ENCODE measurements at places on chromosomes 5 and 9.
A peak's percentile ranks its signal among the peaks of the same experiment; 100 is the strongest.

DNA sequence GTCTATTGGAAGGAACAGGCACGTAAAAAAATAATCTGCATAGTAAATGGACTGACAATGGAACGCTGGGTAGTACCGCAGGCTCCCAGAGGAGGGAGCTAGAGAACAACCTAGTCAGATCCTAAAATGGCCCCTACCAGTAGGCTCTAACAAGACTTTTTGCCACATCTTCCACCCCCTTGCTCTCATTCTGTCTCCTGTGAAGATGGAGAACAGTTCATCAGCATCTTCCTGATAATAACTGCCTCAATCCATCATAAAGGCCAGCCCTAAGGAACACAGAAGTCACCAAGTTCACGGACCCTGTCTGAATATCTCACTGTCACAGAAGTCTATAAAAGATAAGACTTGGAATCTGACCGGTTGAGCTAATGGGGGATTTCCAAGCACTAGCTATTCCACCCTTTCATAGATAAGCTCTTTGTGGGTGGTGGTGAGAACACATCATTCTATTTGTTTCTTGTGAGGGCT is 133.4 kb downstream of the SLC1A3 start:
- peak; percentile 60 for DNase-seq

DNA sequence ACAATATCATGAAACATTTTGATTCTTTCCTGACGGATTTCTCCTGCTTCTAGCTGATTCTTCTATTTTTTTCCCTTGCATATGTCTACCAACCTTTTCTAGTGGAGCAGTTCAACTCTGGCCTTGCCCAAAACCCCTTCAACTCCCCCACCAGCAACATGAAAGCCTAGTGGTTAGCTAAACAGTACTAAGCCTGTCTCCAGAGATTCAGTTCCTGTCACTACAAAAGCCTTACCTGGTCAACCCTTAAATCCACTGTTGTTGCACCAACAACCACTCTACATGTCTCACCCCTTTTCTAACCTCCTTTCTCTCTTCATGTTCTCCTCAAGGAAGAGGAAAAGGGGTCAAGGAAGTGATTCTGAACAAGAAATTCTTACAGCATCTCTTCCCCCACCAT is 74.8 kb upstream of the PIK3R1 start:
- no peak for DNase-seq

DNA sequence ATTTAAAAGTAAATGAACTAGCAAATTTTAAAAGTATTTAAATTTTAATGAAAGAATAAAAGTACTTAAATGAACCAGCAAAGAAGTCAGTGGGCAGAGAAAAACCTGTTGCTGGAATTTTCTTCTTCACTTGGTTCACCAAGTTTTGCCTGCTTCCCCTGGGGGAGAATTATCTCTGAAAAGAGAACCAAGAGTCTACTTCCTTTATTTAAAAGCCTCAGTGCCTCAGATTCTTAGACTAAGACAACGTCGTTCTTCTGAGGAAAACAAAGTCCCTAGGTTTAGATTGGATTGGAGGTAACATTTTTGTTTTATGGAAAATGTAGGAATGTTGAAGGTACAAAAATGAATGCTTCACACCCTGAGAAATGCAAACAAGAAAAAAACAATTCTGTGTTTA is 7.4 kb upstream of the KLF4 start:
- no peak for DNase-seq

- DNase-seq, result no peak
Observed at GRCh38 chr9:135507104-135508035, 6.9 kb downstream of the MRPS2 start.

DNA sequence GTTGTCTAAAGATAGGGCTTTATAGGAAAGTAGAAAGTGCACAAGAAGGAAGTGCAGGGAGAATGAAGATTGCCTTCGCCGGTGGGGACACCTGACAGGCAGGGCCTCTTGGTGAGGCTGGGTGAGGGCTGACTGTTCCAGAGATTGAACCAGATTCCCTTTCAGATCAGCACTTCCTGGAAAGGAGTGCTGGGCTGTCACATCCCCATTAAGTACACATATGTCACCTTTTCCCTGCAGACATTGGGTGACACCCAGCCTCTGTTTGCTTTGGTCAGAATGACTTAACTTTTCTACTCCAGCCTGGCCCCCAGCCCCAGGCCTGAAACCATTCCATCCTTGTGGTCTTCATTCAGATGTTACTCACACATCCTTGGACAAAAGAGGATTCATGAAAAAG is 7.4 kb upstream of the SHROOM1 start:
- DNase-seq, result no peak

DNA sequence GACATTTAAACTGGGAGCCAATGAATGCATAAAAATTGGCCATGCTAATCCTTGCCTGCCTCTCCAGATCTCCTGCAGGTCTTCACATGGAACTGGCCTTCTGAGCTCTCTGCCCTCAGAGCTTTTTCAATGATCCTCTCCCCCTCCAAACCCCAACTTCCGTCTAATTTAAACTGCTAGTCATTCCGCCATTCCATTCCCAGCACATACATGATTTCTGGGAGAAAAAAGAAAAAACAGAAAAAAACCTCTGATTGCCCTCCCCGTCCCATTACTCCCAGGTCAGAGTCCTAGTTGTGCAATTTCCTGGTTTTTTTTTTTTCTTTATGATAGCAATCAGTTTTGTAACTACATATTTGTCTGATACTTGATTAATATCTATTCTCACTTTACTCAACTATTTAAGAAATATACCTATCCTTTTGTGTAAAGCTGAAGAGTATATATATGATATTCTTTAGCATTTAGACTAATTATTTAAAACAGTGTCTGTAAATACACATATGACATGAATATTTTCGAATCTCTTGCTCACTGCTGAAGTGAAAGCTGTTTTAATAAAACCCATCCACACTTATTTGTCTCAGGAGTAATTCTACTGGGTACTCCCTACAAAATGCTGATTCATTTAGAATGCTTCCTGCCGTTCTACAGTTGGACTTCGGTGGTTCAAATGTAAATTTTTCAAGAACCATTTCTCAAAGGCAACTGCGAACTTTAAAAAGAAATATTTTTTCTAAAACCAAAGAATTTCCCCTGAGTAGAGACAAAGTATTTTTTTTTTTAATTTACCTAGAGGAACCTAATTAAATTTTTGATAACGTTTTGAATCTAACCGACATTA is 1.6 kb downstream of the HINT1 start:
- peak; percentile 35 for DNase-seq

- DNase-seq, result no peak
Observed at GRCh38 chr5:180832638-180833068, 28.4 kb downstream of the ZFP62 start.

- DNase-seq, result no peak
Observed at GRCh38 chr5:146645342-146645741, 129.4 kb upstream of the GPR151 start.

GRCh38 chr9:12854221-12854620 is 79.4 kb downstream of the LURAP1L start:
- DNase-seq, result no peak

- DNase-seq, result peak; percentile 54
Observed at GRCh38 chr9:99078717-99079116, 26.2 kb upstream of the TGFBR1 start.

DNA sequence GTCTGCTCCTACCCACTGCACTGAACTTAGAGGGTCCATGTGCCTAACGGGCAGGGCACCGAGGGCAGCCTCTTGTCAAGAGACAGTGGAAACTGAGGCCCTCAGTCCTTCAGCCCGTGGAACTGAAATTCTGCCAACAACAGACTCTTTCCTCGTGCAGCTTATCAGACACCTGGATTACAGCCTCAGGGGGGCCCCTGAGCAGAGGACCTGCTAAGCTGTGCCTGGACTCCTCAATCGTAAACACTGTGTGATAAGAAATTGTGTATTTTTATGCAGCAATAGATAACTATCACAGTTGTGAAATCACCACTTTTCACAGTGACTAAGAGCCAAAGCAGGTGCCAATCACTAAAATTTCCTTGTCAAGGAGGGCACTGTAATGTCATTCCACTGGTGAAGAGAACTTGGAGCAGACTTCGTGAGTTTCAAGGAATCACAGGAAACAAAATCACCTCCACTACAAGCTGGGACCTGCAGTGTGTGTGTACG is 33.4 kb upstream of the CTSV start:
- no peak for DNase-seq

DNA sequence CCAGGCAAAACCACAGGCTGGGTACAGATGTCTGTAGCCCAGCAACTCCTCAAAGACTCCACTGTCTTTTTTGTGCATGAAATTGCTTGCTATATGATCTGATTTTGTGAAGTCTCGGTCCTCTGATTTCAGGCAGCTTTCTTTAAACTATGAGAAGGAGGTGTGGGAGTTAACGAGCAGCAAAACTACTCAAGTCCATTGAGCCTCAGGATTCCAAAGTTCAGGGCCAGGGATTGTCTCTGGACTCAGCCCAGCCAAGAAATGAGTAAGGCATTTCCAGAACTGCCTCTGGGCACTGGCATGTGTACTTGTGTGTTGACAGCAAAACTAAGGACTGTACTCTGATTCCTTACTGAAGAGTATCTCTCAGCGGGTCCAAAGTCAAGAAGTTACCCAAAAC is 53.4 kb upstream of the GLIS3 start:
- no peak for DNase-seq

DNA sequence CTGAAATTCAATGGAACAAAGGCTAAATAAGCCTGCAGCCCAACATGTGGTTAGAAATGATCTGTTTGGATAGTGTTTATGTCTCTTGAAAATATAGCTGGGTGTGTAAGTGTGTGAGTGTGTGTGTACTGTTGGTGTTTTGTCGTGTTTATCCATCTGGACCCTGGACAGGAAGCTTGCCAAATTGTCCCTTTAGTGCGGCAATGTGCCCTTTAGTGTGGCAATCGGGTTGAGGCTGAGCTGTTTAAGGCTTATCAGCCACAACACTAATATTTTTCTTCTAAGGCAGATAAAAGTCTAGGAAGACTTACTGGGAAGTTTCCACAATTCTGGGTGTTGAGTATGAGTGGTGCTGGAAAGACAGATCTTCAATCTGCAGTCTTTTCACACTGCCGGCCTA is 180.2 kb downstream of the YTHDC2 start:
- DNase-seq, result no peak

- peak; percentile 84 for DNase-seq
Observed at GRCh38 chr5:14452685-14453454, 128.7 kb upstream of the OTULINL start.

DNA sequence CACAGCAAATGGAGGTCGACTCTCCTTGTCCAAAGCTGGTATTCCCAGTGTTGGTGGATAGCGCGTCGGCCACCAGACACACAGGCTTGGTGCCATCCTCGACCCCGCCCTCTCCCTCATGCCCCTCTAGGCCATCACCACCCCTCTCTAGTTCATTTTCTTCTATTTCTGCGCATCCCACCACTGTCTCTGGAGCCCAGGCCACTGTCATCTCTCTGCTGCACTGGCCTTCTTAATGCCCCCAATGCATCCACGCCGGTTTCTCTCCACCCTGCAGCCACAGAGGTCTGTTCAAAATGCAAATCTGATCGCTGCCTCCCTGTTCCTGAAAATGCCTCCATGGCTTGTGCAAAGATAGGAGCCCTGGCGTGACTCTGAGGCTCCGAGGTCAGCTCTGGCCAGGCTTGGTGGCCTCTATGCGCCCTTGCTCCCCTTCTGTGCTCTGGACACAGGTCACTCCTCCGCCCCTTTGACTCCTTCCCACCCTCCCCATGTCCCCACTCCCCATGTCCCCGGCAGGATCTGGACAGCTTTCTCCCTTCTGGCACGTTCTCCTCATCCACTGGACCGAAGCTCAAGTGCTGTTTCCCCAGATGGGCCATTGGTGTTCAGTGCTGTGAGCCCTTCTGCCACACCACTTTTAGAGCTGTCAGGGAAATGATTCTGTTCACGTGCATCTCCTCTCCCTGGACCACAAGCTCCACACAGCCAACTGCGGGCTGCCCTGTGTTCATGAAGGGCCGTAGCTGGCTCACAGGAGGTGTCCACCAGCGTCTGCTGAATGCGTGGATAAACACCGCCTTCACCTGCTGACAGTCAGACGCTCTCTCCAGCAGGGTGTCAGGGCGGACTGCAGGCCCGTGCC is 59.5 kb upstream of the RNF130 start:
- no peak for DNase-seq

DNA sequence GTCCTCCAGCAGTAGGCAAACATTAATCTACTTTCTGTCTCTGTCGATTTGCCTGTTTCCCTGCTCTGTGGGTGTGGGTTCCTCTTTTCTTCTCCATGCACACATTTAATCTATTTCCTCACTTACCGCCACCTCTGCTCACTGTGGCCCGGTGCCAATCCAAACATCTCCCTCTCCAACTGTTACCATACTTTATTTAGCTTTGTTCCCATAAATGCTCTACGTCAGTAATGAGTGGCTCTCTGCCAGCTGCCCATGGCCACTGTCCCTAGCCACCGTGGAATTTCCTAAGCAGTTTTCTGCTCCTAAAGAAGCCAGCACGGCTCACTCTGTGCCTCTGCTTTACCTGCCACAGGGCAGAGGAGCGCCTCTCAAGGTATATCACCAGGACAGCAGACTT is 19.5 kb upstream of the GOLPH3 start:
- DNase-seq, result peak; percentile 91

- DNase-seq, result no peak
Observed at GRCh38 chr5:176579323-176579722, 30.2 kb downstream of the CDHR2 start.

DNA sequence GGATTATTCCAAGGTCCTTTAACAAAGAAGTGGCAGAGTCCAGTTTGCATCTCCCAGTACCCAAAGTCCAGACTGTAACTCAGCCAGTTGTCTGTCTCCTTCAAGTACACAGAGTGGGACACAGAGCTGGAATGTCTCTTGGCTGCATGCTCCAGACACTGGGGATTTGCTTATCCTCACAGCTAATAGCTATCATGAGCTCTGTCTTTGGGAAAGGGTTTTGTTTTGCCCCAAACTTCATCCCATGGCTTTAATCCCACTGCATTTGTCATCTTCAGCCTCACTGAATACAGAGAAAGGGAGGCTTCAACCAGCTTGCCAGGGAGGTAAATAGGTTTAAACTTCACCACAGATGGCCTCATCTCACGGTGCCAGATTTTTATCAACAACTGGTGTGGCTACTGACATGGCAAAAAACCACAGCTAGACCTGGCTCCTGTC is 412.2 kb upstream of the SLC24A2 start:
- no peak for DNase-seq

- no peak for DNase-seq
Observed at GRCh38 chr5:180844432-180844831, 16.6 kb downstream of the ZFP62 start.
